ENCODE measurements at places on chromosomes 2 and 18. TPM values are rescaled to one million over a fixed set of nuclear protein-coding genes. Genes with fewer than 3 reads are reported as not detected.

SYT4 gene
- total RNA-seq, result 1.8 TPM

ANKRD23 gene
- 3.3 TPM for total RNA-seq

- H3K27me3 ChIP-seq, result no peaks in the 10 kb centered on the region
- DNase-seq, result no peak
- H3K4me3 ChIP-seq, result no peak overlapping the region
- H3K36me3 ChIP-seq, result no peaks in the 10 kb centered on the region
Measured at GRCh38 chr2:238738917-238739316, 109.0 kb upstream of the TWIST2 start.

DNA sequence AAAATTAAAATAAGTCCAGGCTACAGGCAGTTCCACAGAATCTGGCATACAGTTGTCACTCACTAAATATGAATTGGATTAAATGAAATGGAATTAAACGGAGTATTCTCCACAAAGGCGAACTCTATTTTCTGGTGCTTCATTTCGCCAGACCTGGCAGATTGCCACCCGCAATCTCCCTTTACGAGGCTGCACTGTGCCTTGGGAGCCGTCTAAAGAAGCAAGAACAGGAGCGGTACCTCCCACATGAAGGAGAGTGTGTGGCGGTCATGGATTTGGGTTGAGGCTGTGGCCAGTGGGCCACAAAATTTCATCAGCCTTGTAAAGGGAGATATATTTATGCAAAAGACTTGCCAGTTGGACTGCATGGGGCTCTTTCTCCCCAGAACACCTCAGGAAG, 151.0 kb downstream of the OSR1 start:
- no peak overlapping the region for H3K4me3 ChIP-seq
- H3K4me1 ChIP-seq, result no peaks in the 10 kb centered on the region
- no peak for DNase-seq
- H3K27ac ChIP-seq, result no peak overlapping the region

GRCh38 chr2:86274918-86275275, 62.5 kb downstream of the REEP1 start:
- H3K4me1 ChIP-seq, result peaks cover 22% of the 10 kb centered on the region
- no peak overlapping the region for H3K4me3 ChIP-seq
- H3K27ac ChIP-seq, result peak overlapping the region; percentile 67
- peak; percentile 79 for DNase-seq
- no peaks in the 10 kb centered on the region for H3K27me3 ChIP-seq

FOXI3 gene
- total RNA-seq, result not detected

GRCh38 chr2:3571284-3571683, 3.8 kb upstream of the RPS7 start:
- H3K4me1 ChIP-seq, result peaks cover 5% of the 10 kb centered on the region
- H3K27ac ChIP-seq, result no peak overlapping the region
- no peak for DNase-seq
- H3K4me3 ChIP-seq, result no peak overlapping the region
- H3K36me3 ChIP-seq, result peaks cover 1% of the 10 kb centered on the region
- no peaks in the 10 kb centered on the region for H3K27me3 ChIP-seq
